Activated T-cell treated with anti-CD3 and anti-CD28 coated beads, Interleukin-2, amount 50 U/mL, for 24 hours (primary cell): ENCODE measurements at places on chromosomes 1 and 21.
A peak's percentile ranks its signal among the peaks of the same experiment; 100 is the strongest.

DNA sequence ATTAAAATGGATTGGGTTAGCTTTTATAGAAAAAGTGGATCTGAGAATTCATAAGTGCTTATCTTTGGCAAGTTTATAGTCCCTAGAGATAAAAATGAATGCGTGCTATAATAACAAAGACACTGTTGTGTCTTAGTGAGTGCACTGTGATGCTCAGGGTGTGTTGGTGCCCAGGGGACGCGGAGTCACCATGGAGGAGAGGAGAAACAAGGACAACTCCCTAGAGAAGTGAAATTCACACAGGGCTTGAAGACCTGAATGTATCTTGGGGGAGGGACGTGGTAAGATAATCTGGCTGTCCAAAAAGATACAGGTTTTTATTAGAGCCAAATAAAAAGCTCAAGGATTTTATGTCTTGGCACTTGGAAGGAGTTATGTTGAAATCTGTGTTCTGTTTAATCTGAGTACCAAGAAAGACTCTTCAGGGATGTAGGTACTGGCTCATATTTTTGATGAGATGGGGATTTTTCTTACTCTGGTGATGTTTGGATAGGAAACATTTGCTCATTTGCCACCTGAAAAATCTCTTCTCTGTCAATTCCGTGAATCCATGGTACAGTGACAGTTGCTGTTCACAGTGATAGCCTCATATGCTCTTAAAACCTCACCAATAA, 9.6 kb downstream of the SMYD2 start:
- DNase-seq = no peak

GRCh38 chr1:114093624-114094362, 59.9 kb downstream of the SYT6 start:
- no peak for DNase-seq

DNA sequence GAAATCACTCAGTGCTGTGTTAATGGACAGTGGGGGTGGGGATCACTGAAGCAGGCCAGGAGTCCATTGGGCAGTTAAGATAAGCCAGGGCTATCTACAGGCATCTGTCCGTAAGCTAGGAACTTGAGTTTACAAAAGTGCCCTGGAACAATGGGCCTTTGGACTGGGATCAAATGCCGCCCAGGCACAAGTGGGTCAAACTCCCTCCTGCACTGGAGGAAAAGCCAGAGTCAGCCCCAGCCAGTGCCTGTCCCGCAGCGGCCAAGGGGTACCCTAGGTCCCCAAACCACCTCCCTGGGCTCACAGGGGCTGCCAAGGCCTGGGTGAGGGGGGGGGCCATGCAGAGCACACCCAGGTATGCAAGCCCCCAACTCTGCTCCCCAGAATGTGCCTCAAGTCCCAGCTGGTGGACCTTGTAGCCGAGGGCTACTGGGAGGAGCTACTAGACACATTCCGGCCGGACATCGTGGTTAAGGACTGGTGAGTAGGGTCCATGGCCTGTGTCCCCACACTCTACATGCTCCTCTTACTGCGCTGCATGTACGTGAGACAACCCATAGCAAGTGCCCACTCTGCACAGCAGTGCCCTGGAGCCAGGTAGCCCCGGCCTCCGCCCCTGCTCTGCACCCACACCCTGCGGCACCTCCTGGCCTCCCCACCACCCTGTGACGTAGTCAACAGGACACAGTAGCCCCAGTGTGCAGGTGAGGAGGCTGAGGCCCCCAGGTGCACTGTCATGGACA, 7.7 kb downstream of the FBXO6 start:
- DNase-seq = no peak

GRCh38 chr1:32448773-32449456, 16.0 kb upstream of the ZBTB8B start:
- no peak for DNase-seq

- no peak for DNase-seq
Observed at GRCh38 chr1:232872738-232873137, 67.5 kb downstream of the MAP10 start.

- no peak for DNase-seq
Observed at GRCh38 chr1:51425955-51426354, 93.1 kb downstream of the EPS15 start.

DNA sequence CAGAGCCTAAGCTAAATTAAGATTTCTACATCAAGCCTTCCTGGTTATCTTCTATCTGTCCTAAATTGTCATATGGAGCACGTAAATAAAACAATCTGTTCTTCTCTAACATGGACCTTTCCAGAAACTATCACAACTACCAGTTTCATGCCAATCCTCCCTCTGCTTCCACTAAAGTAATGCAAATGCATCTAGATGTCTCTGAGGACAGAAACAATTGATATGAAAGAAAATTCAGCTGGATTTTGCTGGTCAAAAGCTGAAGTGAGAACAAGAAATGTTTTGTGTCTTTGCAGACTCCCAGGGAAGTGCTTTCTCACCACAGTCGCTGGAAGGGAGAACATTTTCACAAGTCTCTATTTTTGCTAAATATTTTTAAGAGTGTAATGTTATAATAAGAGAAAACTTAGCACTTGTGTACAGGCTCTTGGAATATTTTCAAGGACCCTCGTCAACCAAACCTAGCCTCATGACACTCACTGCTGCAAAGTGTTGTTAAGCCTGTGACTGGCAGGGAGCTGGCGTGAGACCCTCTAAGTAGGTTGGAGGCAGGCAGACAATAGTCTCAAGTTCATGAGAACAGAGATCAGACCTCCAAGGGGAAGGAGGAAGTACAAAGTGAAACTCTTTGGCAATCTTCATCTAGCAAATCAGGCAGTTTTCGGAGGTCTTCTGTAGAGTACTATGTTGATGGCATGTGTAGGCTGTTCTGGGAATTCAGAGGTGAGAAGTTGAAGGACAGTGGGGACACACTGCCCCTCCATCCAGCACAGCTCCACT, 38.8 kb downstream of the DNASE2B start:
- no peak for DNase-seq

DNA sequence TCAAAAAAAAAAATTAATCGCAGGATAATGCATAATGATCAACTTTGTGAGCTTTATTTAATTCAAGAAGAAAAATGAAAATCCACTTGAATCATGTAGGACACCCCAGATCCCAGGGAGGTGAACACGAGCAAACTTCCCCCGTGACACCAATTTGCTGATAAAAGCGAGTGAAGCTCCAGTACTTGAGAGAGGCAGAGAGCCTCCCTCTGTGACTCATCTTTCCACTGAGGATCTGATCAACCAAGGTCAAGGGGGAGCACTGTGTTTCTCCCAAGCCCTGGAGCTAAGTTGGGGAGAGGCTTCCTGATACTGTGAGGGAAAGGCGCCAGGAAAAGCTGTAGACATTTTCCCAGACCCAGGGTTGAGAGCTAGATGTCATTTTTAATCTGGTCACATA, 160.9 kb downstream of the SLC44A5 start:
- no peak for DNase-seq

DNA sequence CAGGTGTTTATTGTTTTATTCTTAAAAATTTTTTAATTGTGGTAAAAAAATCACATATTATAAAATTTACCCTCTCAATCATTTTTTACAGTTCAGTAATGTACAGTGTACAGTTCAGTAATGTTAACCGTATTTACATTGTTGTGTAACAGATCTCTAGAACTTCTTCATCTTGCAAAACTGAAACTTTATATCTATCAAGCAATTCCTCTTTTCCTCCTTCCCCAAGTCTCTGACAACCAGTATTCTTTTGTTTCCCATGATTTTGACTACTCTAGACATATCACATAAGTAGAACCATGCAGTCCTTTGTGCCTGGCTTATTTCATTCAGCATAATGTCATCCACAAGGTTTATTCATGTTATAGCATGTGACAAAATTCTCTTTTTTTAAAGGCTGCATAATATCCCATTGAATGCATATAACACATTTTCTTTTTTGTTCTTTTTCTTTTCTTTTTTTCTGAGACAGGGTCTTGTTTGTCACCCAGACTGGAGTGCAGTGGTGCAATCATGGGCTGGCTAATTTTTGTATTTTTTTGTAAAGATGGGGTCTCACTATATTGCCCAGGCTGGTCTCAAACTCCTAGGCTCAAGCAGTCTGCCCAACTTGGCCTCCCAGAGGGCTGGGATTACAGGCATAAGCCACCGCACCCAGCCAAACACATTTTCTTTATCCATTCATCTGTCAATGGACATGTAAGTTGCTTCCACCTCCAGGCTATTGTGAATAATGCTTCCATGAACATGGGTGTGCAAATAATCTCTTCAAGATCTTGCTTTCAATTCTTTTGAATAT, 17.2 kb upstream of the RCSD1 start:
- no peak for DNase-seq

DNA sequence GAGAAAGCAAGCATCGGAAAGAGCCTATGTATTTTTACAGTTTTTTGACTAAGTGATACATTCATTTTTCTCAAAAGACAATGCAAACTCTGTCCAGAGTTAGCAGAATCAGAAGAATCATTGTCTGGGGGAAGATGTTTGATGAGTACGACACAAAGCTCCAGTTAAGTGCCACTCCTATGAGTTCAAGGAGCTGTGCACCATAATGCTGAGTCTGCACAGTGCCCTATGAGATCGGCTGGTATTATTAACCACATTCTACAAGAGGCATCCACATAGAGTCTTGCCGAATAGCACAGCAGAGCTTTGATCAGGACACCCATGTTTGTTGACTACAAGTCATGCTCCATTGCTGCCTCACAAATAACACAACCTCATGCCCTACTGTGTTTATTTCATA, 54.9 kb upstream of the RAP1GAP start:
- no peak for DNase-seq

- DNase-seq = no peak
Observed at GRCh38 chr1:37858931-37859506, 373 bp downstream of the MTF1 start.

GRCh38 chr1:108815566-108815965, 41.3 kb downstream of the AKNAD1 start:
- DNase-seq = no peak

- no peak for DNase-seq
Observed at GRCh38 chr1:199593475-199593874, 434.0 kb upstream of the NR5A2 start.

- no peak for DNase-seq
Observed at GRCh38 chr1:10168912-10169514, 41.4 kb upstream of the KIF1B start.

- peak; percentile 70 for DNase-seq
Observed at GRCh38 chr1:44801491-44802305, 1.5 kb downstream of the PLK3 start.

GRCh38 chr1:44511769-44512168, 106.7 kb downstream of the RNF220 start:
- DNase-seq = no peak

- DNase-seq = peak; percentile 82
Observed at GRCh38 chr1:28877132-28877781, 37.1 kb upstream of the EPB41 start.

DNA sequence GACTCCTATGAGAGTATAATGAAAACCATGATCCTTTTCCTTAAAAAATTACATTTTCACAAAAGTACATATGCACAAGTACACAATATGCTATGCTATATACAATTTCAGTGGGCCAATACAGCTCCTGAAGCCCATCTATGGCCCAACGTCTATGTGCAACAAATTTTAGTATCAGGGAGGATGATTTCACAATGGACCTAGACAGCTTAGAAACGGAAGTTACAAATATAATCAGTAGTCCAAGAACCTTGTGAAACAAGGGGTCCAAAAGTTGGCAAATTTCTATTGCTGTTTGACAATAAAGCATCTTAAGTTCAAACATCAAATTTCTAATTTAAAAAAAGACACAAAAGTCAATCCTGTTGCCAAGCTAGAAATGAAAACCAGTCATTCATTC, 87.0 kb downstream of the DPYD start:
- no peak for DNase-seq

- DNase-seq = no peak
Observed at GRCh38 chr21:45467221-45467779, 62.3 kb downstream of the COL18A1 start.

- DNase-seq = peak; percentile 77
Observed at GRCh38 chr1:116986421-116987255, 14.9 kb upstream of the CD101 start.

GRCh38 chr1:88180449-88181108, 503.5 kb upstream of the PKN2 start:
- DNase-seq = peak; percentile 53

GRCh38 chr1:42322577-42322976, 12.5 kb downstream of the FOXJ3 start:
- DNase-seq = no peak

DNA sequence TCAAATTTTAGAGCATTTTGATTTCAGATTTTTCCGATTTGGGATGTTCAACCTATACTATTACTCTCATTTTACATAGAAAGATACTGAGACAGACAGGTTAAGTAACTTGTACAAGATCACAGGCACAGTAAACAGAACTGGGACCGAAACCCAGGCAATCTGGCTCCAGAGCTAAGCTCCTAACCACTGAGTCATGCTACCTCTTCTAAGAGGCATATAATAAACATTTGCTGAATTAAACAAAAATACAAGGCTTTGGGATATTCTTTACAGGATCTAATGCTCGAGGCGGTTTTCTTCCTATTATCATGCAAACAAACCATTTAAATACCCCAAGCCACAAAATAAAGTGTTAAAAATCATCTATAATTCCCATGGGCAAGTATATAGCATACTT, 50.3 kb downstream of the MCOLN2 start:
- DNase-seq = no peak

GRCh38 chr1:109722908-109723691, 11.0 kb downstream of the GSTM5 start:
- no peak for DNase-seq

- peak; percentile 42 for DNase-seq
Observed at GRCh38 chr1:18557621-18558465, 72.8 kb upstream of the PAX7 start.

GRCh38 chr1:32128964-32129363, 21.1 kb downstream of the KPNA6 start:
- no peak for DNase-seq

DNA sequence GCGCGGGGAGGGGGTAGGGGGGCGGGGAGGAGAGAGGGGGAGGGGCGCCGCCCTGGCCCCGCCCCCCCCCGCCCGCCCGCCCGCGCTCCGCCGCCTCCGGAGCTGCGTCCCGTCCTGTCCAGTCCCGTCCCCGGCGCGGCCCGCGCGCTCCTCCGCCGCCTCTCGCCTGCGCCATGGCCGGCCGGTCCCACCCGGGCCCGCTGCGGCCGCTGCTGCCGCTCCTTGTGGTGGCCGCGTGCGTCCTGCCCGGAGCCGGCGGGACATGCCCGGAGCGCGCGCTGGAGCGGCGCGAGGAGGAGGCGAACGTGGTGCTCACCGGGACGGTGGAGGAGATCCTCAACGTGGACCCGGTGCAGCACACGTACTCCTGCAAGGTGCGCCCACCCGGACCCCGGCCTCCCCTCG, at the start of gene AGRN:
Gene AGRN, plus strand, starts transcription at position 121 of the 405 bp plus-strand sequence. Its CDS starts 53 bp downstream, at position 174.
- peak; percentile 72 for DNase-seq

DNA sequence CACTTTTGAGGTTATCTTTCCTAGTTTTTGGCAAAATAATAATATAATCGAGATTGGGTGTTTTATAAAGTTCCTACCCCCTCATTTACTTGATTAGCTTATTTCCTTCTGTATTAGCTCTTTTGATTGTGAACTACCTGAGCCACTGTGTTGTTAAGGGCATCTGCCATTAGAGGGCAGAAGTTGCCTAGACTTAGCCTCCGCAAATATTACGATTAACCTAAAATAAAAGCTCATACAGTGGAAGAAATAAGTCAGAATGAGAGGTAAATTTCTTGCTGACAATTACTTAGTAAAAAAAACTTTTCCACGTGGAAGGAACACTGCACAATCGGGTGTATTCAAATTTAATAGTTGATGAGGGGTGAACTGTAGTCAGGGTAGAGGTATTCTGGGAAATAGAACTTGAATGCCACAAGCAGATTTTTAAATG, 2.3 kb downstream of the H3-3A start:
- no peak for DNase-seq

GRCh38 chr1:165639821-165640623, 9.0 kb downstream of the MGST3 start:
- DNase-seq = no peak

GRCh38 chr1:85085417-85085816, 37.1 kb upstream of the MCOLN3 start:
- DNase-seq = no peak
